ENCODE measurements at places on chromosomes 4 and X. TPM values are rescaled to one million over a fixed set of nuclear protein-coding genes. Genes with fewer than 3 reads are reported as not detected.
A peak's percentile ranks its signal among the peaks of the same experiment; 100 is the strongest.

- DNase-seq: no peak
Measured at GRCh38 chr4:168074861-168075260, 17.5 kb upstream of the ANXA10 start.

GRCh38 chr4:5558502-5558901, 149.9 kb downstream of the EVC2 start:
- no peak for DNase-seq

GRCh38 chr4:20418861-20419451, 167.3 kb downstream of the SLIT2 start:
- DNase-seq: no peak

- no peak for DNase-seq
Measured at GRCh38 chrX:150159537-150159936, 203.6 kb upstream of the MAMLD1 start.

DNA sequence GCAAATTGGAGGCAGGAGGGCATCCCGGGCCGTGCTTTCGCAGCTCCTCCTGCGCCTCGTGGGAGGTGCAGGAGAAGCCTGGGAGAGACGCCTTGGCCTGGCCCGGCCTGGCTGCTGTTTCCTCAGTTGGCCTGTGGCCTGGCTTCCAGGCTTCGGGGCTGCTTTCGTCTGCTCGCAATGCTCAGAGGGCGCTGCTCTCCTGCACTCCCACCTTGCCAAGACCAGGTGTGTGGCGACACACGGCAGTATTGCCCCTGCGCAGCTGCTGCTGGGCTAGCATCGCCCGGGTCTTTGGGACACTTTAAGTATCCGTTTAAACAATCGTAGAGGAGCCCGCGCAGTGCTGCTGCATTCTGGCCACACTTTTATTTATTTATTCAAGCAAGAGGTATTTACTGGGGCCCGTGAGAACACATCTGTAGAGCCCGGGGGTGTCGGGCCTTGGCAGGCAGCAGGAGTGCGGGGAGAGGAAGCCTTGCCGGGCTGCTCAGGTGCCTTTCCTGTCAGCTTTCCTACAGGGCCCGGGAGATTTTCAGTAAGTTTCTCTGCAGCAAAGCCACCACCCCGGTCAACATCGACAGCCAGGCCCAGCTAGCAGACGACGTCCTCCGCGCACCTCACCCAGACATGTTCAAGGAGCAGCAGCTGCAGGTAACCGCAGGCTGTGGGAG, 26.2 kb upstream of the HGFAC start:
- peak; percentile 41 for DNase-seq

GRCh38 chr4:177077095-177077971, 232.3 kb upstream of the NEIL3 start:
- no peak for DNase-seq

The FANCB gene
- total RNA-seq: 0.46 TPM

The PCDH10 gene
- total RNA-seq: 0.48 TPM
